ENCODE measurements at places on chromosomes 6 and 20.

DNA sequence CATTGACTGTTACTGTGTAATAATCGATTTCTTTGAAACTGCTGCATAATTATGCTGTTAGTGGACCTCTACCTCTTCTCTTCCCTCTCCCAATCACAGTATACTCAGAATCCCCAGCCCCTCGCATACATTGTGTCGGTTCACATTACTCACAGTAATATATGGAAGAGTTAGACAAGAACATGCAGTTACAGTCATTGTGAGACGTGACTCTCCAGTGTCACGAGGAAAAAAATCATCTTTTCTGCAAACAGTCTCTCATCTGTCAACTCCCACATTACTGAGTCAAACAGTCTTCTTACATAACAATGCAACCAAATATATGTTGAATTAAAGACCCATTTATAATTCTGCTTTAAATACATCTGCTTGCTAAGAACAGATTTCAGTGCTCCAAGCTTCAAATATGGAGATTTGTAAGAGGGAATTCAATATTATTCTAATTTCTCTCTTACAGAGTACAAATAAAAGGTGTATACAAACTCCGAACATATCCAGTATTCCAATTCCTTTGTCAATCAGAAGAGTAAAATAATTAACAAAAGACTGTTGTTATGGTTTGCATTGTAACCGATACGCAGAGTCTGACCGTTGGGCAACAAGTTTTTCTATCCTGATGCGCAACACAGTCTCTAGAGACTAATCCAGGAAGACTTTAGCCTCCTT is 113.3 kb downstream of the TMEM242 start:
- DNase-seq: peak; percentile 23

DNA sequence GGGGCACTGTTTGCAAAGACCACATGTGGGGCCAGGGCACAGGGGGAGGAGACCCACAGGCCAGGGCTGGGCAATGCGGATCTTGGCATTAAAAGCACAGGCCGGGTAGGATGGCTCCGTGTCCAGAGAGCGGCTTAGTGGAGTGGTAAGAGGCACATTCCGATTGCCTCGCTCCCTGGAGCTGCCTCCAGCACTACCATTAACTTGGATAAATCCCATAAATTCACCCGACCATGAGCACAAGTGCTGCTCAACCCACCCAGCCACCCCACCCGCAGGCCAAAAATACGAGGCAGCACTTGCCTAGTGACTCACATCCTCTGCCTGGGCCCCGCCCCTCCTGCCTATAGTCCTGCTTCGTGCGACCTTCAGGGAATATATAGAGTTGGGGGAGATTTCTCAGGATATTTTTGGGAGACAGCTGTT is 67.5 kb upstream of the QKI start:
- DNase-seq: no peak

DNA sequence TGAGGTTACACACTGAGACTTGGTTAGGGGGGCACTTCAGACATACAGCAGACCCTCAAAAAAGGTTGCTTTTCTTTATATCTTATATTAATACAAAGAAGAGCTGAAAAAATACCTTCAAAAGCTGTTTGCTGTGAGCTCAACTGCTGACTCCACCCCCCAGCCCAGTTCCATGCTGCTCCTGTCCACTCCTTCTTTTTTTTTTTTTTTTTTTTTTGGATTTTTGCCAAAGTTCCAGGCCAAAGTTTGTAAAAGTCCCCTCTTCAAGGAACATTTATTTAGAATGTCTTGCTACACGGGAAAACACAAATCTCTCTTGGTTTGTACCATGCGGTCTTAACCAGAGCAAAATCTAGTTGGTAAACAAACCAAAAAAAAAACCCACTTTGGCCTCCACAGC is 85.3 kb upstream of the AKAP12 start:
- DNase-seq: no peak

DNA sequence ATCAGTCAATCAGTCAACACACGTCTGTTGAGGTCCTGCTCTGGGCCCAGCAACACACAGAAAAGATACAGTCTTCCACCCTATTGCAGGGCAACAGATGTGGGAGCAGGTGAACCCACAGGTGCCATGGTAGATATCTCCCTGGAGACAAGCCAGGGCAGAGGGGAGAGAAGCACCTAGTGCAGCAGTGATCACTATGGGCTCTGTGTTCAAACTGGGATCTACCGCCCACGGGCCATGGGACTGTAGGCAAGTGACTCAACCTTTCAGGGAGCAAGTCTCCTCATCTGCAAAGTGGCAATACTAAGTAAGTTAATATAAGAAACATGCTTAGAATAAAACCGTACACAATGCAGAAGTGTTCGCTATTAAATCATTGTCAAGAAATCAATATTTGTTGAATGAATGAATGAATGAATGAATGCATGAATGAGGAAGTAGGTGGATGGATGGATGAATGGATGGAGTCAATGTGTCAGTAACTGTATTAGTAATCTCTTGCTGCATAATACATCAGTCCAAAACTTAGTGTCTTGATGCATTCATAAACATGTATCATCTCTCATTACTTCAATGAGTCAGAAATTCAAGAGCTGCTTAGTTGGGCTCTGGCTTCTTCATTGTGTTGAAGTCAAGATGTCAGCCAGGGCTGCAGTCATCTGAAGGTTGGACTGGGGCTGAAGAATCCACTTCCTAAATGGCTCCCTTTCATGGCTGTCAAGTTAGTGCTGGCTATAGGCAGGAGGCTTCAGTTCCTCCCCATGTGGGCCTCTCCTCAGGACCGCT is 31.9 kb upstream of the NFATC2 start:
- no peak for DNase-seq

DNA sequence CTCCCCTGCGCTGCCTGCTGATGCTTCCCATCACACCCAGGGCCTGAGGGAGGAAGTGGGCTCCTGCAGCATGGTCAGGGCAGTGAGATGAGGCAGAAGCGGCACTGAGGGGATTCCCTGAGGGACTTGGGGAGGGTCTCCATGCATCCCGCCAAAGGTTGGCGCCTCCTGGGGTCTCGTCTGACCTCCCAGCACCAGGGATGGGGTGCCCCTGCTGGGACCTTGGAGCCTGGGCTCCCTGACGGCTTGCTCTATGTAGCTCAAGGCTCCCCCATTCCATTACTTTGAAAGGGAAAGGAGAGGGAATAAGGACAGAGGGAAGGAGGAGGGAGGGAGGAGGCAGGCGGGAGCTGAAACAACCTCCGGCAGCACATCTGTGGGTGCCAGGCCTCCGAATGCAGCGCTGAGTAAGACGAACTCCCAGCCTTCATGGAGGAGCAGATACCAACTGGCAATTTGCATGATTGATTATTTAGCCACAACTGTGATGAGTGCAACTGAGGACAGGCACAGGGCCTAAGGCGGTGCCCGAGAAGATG is 259.3 kb downstream of the ERMARD start:
- no peak for DNase-seq

DNA sequence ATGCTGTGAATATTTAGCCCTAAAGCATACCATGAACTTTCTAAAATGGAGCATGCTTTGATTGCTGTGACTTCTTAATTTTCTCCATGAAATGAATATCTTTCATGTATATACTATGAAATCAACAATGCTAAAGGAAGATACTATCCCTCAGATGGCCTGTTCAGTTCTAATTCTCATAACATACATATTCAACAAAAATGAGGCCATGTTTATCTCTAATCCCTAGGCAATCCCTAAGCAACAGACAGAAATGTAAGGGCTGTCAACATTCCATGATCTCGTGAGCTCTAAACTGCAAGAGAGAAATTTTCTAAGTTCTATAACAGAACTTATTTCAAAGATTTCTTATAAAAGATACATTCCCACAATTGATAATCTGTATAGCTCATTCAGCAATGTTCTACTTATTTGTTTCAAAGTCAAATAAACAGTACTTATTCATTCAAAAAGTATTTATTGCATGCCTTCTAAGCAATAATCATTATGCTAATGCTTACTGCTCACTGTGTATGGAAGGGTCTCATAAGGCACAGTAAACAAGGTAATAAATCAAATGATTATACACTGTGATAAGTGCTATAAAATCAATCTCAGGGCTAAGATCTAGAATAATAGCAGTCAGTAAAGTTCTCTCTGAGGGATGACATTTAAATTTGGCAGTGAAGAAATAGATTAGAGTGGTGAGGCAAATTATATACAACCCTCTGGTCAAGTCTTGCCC is 492.9 kb downstream of the PHF3 start:
- no peak for DNase-seq

DNA sequence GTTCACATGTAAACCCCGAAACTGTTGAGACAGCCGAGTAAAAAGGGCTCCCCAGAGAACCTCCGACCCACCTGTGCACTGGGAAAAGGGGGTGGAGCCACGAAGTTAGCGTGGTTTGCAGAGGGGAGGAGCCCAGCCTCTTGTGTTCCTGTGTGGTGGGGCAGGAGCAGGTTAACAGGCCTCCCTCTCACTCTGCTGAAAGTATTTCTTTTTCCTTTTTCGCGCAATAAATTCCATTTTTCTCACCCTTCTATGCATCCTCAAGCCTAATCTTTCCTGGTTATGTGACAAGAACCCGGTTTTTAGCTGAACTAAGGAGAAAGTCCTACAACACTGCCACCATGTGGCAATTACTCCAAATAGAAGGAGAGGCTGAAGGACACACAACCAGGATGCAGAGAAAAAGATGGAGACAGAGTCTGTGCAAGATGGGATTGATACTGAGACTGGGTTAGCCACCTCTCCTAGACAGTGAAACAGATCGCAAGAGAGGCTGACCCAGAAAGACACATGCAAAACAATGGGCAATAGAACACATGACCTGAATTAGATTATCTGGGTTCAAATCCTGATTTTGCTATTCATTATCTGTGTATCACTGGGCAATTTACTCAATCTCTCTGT is 168.7 kb upstream of the PRSS16 start:
- DNase-seq: peak; percentile 28

GRCh38 chr20:42572320-42573016 is 617.2 kb downstream of the PTPRT start:
- DNase-seq: no peak

DNA sequence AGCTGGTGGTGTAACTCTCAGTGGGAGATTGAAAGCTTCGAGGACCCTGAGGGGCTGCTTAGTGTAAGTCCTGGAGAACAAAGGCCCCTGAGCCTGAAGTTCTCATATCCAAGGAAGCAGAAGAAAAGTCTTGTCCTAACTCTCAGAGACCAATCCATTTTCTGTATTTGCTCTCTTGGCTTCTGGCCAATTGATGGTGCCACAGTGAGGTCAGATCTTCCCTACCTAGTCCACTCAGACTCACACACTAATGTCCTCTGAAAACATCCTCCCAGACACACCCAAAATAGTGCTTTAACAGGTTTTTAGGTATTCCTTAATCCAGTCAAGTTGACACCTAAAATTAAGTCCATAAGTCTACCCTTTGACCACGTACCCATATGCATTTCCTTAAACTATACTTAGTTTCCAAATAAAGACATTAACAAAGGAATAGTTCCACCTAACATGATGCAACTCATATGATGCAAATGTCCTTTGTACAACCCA is 29.4 kb downstream of the ZNF292 start:
- no peak for DNase-seq

DNA sequence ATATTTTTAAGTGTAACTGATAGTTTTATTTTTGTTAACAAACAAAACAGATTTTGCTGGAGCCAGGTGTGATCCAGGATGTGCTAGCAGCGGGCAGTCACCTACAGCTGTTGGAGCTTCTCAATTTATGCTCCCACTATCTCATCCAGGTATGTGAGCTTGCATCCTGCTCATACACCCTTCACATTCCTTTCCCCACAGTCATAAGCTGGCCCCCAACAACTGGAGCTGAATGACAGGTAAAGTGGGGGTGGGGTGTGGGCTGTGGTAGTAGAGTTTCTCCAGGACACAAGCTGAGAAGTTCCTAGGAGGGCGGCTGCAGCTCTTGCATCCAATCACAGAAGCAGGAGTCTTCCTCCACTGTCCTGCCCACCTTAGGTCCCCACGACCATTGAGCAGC is 140.1 kb downstream of the KLHL32 start:
- DNase-seq: no peak

- no peak for DNase-seq
These were observed 403.3 kb downstream of the EPM2A start for GRCh38 chr6:145332011-145332410.

DNA sequence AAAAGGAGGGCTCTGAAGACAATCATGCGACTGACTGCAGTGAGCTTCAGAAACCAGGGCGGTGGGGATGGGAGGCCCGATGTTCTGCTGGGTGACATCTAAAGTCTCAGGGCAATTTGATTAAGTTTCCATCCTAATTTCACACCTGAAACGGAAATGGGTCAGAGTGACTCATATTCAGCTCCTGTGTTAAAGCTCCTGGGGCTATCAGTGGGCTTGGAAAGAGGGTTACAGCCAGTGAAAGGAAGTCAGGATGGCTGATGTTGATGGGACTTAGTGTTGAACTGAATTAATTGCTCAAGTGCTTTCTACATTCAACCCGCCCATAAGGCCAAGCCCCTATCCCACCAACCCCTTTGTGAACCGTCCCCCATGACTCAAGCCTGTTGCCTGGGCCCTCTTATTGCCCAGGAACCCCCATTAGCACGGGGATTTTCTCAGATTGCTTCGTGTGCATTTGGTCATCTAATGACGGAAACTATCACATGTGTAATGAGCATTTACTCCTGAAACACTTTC is 47.1 kb upstream of the TBC1D7 start:
- no peak for DNase-seq
